Heart left ventricle (tissue), 16 donors: ENCODE measurements at places on chromosomes 2 and 18. TPM values are rescaled to one million over a fixed set of nuclear protein-coding genes. Genes with fewer than 3 reads are reported as not detected.

Gene DAW1
- 0.20 TPM for total RNA-seq

Gene AGXT
- not detected for total RNA-seq

Gene BBS5
- 6.5 TPM for total RNA-seq

Gene SLC4A3
- 421 TPM for total RNA-seq

Gene ABCA12
- total RNA-seq: not detected

Gene MC4R
- not detected for total RNA-seq

Gene XDH
- total RNA-seq: not detected

Gene PJVK
- 1.7 TPM for total RNA-seq

Gene SERPINB12
- not detected for total RNA-seq
